ENCODE measurements at places on chromosomes 1 and 21.
A peak's percentile ranks its signal among the peaks of the same experiment; 100 is the strongest.

GRCh38 chr1:9716404-9717192, 65.1 kb downstream of the PIK3CD start:
- no peak for DNase-seq

DNA sequence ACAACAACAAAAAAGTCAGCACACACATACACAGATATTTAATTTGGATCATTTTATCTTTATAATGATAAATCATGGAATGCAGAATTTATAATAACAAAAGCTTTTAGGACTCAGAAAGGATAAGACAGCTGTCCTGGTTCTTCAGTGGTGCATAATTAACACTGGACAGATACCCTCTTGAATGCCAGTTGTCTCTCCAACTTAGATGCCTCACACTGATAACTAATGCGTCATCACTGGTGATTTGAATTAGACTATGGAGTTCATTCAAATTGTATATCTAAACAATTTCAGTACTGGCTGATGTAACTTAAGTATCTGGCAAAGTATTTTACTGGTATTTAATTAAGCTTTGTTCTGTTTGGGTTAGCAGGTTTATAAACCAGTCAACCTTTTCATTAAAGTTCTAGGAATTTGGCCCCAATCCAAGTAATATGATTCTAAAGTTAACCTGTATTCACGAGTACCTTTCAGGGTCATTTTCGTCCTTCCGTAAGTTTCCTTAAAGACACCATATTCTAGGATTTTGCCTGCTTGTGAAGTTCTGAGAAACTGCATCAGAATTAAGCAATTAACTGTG, 1199.5 kb upstream of the TMPRSS15 start:
- DNase-seq, result no peak

DNA sequence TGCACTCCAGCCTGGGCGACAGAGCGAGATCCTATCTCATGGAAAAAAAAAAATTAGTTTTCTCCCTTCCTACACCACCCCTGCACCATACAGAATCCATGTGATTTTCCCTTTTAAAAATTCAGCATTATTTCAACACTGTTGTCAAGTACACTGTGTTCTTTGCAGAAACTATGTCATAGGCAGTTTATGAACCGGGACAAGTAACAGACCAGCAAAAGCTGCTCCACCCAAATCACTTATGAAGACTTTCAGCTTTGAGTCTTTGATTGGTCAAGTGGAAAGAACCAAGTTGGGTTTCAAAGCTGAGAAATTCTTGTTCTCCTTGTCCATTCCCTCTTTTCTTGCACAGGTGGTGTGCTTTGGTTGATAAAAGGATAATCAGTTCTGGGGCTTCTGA, 173.0 kb downstream of the CDC7 start:
- no peak for DNase-seq

GRCh38 chr1:103265551-103265950, 157.2 kb upstream of the COL11A1 start:
- no peak for DNase-seq

GRCh38 chr1:12063141-12064072, at the start of gene TNFRSF8:
Gene TNFRSF8 (plus strand): TSS chr1:12063303. CDS start chr1:12063599, 296 bp downstream.
- peak; percentile 68 for DNase-seq

DNA sequence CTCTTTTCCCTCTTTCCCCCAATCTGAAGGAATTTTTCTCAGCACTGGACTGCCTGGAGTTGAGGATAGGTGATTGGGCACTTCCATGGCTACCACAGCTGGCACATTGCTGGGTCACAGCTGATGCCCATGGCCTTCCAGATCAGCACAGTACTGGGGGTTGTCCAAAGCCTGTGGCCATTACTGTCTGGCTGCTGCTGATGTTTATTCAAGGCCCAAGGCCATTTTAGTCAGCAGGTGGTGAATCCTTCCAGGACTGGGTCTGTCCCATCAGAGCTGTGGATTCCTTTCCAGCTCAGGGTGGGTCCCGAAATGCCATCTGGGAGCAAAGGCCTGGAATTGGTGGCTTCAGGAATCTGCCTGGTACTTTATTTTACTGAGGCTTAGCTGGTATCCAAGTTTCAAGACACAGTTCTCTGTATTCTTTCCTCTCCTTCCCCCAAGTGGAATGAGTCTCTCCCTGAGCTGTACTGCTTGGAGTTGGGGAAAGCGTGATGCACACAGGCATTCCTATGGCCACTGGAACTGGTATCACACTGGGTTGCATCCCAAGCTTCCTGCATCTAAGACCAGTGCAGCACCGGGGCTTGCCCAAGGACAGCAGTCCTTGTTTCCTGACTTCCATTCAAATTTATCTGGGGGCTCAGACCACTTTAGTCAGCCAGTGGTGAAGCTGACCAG, 19.1 kb downstream of the GPR88 start:
- no peak for DNase-seq

DNA sequence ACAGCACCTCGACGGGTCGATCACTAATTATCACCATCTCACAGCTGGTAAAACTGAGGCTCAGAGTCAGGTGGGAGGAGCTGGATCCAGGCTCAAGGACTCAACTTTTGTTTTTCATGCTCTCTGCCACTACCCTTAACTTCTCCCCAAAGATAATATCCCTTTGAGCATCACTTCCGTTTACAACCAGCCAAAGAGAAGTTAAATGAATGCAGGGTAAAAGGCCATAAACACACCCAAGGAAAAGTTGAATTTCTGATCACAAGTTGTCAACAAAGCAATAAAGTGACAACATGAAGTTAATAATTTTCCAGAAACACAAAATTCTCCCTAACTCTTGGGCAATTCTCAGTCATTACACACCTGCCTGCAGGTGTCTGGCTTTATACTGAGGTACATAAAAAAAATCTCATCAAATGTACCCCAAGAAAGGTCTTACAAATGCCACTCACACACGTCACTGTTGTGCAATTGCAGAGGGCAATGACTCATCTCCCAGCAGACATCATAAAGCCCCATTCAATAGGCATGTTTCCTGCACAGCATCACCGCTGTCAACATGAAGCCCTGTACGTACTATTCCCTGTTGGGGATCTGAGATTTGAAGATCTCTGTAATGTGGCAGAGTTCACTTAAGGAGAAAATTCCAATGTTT, 3.4 kb downstream of the OR2T11 start:
- DNase-seq, result no peak

GRCh38 chr1:171142416-171143385, 42.4 kb upstream of the FMO2 start:
- no peak for DNase-seq

- no peak for DNase-seq
Measured at GRCh38 chr1:37107153-37107907, 73.0 kb upstream of the GRIK3 start.

DNA sequence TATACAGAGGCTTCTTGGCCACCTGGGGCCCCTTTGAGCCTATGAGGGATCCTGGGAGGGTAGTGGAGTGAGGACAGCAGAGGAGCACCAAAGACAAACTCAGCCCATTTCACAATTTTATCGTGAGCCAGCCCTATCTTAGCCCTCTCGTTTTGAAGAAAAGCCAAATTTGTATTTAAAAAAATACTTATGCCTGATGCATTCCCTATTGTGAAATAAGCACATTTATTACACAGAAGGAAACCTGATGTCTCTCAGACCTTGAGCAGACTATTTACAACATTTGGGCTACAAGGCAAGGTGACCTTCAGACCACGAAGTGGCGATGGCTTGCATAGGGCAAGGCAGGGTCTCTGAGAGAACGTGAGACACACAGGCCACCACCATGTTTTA, 41.3 kb upstream of the H6PD start:
- no peak for DNase-seq

All from GM13976 (cell line).